ENCODE measurements at places on chromosomes 2 and 18. TPM values are rescaled to one million over a fixed set of nuclear protein-coding genes. Genes with fewer than 3 reads are reported as not detected.

Gene FAM110C
- 3.4 TPM for polyA plus RNA-seq

Gene MAPRE3
- polyA plus RNA-seq, result 12.3 TPM

Gene MGAT4A
- 6.0 TPM for polyA plus RNA-seq

Gene IL36G
- not detected for polyA plus RNA-seq

Gene PTPRN
- polyA plus RNA-seq, result 3.6 TPM

Gene ARMC9
- polyA plus RNA-seq, result 4.9 TPM

Gene TRABD2A
- polyA plus RNA-seq, result 0.48 TPM

Gene CD28
- 0.23 TPM for polyA plus RNA-seq

Gene MYO7B
- polyA plus RNA-seq, result 0.46 TPM

Gene AQP12A
- polyA plus RNA-seq, result not detected

Gene MBD2
- polyA plus RNA-seq, result 38.2 TPM

Gene SLC4A3
- 1.6 TPM for polyA plus RNA-seq

Gene CYP1B1
- 27.3 TPM for polyA plus RNA-seq

Gene CPSF3
- polyA plus RNA-seq, result 12.4 TPM

Gene MYO5B
- 15.0 TPM for polyA plus RNA-seq

Gene ANKRD29
- 8.2 TPM for polyA plus RNA-seq

Gene MROH2A
- polyA plus RNA-seq, result not detected

Gene OR6B2
- polyA plus RNA-seq, result not detected

Gene CD8A
- 13.1 TPM for polyA plus RNA-seq

Gene POMC
- 3.4 TPM for polyA plus RNA-seq

Gene GAD1
- 0.38 TPM for polyA plus RNA-seq

Gene STARD6
- not detected for polyA plus RNA-seq

Gene TLX2
- polyA plus RNA-seq, result not detected

Gene PDCL3
- polyA plus RNA-seq, result 29.5 TPM

Gene SLC9A4
- 18.0 TPM for polyA plus RNA-seq

Gene KCNG2
- 0.08 TPM for polyA plus RNA-seq

Gene ALPP
- polyA plus RNA-seq, result not detected

Gene SERPINB13
- not detected for polyA plus RNA-seq

Gene CCDC102B
- 1.0 TPM for polyA plus RNA-seq

Gene IL1F10
- polyA plus RNA-seq, result not detected

Gene ANTXR1
- polyA plus RNA-seq, result 10.0 TPM

Gene TBR1
- polyA plus RNA-seq, result not detected

Gene HAAO
- polyA plus RNA-seq, result 23.5 TPM

Gene IDH1
- 70.9 TPM for polyA plus RNA-seq

Gene CFAP53
- 0.61 TPM for polyA plus RNA-seq

Gene NYAP2
- polyA plus RNA-seq, result 0.03 TPM

Gene GCA
- 17.9 TPM for polyA plus RNA-seq

Gene KCNIP3
- polyA plus RNA-seq, result 3.1 TPM

Gene UCN
- 4.1 TPM for polyA plus RNA-seq
